Activated CD4-positive, alpha-beta T cell treated with anti-CD3 and anti-CD28 coated beads for 48 hours (primary cell): ENCODE measurements at places on chromosomes 3 and 15.
A peak's percentile ranks its signal among the peaks of the same experiment; 100 is the strongest.

DNA sequence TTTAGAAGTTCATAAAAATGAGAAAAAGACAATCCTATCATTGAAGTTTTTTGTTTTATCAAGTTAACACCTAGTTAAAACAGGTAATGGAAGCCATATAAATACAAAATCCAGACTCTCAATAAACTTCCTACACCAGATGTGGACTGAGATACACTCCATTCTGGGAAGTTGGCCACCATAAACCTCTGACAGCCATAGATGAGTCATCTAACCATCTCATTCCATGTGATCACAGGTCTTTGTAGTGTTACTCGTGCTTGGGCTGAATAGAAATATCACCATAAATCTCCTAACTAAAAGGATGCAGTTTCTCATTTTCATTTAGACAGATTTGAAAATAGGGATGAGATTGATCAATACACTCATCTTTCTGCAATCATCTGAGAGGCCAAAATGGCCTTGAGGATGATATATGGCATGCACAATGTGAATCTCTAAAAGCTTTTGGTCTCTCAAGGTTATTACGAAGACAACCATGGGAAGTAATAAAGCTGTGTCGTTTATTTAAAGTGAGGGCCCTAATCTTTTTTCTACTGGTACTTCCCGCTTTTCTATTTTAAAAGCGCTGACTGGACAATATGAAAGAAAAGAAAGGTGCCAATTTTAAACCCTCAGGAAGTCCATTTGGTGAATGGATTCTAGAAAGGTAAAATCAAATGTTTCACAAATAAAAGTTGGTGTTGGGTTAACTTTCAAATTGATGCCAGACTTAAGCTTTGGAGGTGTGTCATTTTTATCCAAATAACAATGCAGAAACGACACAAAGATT lies 155.5 kb downstream of the POLR2M start:
- no peak for DNase-seq

- DNase-seq = peak; percentile 85
Observed at GRCh38 chr3:186614597-186615483, 2.0 kb downstream of the AHSG start.

DNA sequence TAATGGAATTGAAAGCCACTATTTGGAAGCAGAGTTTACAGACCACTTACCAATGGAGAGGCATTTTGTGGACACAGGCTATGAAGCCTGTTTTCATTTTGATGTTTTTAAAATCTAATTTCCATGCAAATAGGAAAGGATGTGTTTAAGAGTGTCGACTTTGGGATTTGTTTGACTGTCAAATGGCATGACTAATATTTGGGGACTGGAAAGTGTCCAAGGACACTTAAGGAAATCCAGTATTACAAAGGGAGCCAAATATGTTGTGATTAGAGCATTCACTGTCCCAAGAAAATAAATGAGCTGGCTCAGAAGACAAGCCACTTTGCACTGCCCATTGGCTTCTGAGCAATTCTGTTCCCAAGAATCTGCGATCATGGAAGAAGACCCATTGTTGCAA lies 34.0 kb upstream of the SLC6A11 start:
- DNase-seq = no peak

DNA sequence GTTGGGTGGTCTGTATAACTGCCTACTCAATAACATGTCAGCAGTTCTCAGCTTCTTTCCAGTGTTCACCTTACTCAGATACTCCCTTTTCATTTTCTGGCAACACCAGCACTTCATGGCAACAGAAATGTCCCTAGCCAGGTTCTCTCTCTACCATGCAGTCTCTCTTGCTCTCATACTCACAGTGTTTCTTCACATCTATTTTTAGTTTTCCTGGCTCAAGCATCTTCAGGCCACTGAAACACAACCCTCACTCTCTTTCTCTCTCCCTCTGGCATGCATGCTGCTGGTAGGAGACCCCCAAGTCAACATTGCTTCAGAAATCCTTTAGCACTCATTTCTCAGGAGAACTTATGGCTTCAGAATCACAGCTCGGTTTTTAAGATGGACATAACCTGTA lies at the start of gene CAPN3:
Gene CAPN3, plus strand, starts transcription at position 253 of the 400 bp plus-strand sequence. CDS start 305 bp downstream, outside the sequence.
- no peak for DNase-seq

DNA sequence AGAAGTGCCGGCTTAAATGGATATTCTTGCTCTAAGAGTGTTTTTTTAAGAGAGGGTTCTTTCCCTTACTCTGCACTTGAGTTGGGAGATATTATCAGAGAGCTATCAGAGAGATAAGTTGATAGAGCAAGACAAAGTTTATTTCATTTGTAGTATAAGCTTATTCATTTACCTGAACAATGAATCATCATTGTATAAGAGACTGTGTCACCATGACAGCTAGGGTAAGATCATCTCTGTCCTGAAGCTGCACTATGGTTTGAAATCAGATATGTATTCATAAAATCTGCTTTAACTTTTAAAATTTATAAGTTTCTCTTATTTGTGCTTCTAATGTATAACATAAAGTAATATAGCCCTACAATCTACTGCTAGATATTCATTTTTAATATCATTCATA lies 128.1 kb upstream of the ARL6 start:
- DNase-seq = no peak

GRCh38 chr15:42921342-42921731 lies 759 bp upstream of the TTBK2 start:
- DNase-seq = peak; percentile 54

DNA sequence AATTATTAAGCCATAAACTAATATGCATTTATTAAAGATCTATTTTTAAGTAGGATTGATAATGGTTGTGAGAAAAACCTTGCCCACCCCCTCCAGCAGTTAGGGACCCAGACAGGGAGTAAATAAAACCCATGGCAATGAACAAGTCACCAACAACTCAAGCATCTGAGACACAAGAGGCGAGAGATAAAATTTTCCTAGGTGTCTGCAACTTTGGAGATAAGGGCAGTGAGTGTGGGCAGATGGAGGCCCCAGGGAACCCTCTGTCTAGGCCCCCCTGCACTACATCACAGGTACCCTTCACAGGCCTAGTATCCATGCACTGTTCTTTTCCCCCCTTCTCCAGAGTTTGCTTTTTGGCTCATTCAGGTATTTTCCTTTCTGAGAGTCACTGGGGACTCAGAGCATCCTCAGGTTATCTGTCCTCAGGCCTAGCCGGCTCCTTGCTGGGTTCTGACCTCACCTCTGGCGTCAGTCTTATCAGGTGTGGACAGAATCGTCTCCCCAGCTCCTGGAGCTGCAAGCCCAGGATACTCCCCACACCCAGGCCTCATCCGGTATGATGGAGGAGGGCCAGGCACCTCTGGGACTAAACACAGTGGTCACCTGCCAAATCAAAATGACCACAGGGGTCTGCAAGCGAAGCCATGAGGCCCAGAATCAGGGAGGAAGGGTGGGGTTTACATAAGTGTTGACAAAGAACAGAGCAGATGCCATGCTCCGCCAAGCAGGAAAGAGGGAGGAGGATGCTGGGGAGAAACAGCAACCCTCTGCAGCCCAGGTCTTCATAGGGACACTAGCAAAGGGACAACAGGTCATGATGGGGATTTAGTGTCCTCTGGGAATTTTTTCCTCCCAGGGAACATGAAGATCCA lies 50.4 kb downstream of the CCNL1 start:
- no peak for DNase-seq

- DNase-seq = no peak
Observed at GRCh38 chr3:95319921-95320494, 1257.1 kb downstream of the NSUN3 start.

DNA sequence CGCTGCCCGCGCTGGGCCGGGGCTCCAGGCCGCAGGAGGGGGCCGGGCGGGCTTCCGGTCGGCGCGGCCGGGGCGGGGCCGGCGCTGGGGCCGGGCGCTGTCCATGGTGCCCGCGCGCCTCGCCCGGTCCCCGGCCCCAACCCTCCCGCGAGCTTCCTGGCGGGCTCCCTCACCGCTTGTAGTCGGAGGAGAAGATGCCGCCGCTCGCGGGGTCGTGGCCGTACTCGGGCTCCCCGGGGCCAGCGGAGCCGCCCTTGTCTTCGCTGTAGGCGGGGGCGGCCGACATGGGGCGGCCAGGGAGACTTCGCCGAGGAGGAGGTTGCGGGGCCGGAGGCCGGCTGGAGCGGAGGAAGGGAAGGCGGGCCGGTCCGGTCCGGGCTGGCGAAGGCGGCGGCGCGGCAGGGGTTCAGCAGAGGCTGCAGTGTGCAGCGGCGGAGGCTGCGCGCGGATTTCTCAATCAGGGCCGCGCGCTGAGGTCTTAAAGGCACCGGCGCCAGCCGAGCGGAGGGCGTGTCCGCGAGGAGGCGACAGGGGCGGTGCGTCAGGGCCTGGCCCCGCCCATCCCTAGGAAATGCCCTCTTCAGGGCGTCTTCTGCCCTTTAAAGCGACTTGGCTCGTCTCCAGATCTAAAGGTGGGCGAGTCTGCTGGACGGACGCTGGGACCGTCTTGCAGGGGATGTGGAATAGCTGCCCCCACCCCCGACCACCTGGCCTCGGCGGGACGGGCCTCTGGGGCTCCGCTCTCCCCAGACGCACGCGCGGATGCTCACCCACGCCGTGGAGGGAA lies at the start of gene AP3B2:
Gene AP3B2, minus strand, starts transcription at position 455 of the 787 bp plus-strand sequence. Its CDS starts 169 bp downstream, at position 286.
- DNase-seq = peak; percentile 81

GRCh38 chr15:66758844-66759243 lies 56.8 kb downstream of the SMAD6 start:
- no peak for DNase-seq

- peak; percentile 76 for DNase-seq
Observed at GRCh38 chr3:16448639-16449070, 64.8 kb downstream of the RFTN1 start.

- DNase-seq = no peak
Observed at GRCh38 chr3:189488241-189488767, 142.9 kb upstream of the TP63 start.

DNA sequence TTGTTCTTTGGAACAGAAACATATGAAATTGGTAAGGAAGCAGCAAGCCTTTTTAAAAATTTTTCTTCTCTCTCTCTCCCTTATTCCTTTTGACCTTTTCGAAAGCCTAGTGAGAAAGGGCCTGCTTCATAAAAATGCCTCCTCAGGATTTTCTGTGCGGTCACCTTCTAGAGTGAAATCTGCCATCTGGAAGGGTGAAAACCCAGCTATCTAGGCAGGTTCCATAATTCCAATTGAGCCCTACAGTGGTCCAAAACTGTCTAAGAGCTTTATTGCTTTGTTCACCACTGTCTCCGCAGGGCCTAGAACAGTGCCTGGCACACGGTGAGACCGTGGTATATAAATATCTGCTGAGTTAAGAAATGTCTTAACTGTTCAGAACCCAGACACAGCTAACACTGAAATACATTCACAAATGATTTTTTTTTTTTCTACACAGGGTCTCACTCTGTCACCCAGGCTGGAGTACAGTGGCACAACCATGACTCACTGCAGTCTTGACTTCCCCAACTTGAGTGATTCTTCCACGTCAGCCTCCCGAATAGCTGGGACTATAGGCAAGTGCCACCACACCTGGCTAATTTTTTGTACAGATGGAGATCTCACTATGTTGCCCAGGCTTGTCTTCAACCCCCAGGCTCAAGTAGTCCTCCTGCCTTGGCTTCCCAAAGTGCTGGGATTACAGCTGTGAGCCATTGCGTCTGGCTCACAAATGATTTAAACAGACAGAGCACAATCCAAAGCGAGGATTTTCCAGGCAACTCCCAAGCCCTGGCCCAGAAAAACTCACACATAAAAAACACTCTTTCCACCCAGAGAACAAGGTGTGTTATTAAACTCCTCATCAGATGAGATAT lies 64.4 kb downstream of the FRMD4B start:
- DNase-seq = no peak

DNA sequence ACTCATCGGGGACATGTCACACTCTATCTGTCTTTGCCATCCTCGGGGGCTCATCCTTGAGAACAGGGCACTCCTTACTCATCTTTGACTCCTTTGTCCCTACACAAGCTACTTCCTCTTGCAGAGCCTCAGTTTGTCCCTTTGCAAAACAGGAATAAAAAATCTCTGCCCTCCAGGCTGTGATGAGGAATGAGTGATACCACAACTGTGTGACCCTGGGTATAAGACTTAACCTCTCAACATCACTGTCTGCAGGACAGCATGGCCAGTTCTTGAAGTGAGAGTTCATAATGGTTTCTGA lies 48.5 kb downstream of the IQSEC1 start:
- DNase-seq = no peak

GRCh38 chr3:165855581-165855980 lies 18.4 kb upstream of the BCHE start:
- no peak for DNase-seq

DNA sequence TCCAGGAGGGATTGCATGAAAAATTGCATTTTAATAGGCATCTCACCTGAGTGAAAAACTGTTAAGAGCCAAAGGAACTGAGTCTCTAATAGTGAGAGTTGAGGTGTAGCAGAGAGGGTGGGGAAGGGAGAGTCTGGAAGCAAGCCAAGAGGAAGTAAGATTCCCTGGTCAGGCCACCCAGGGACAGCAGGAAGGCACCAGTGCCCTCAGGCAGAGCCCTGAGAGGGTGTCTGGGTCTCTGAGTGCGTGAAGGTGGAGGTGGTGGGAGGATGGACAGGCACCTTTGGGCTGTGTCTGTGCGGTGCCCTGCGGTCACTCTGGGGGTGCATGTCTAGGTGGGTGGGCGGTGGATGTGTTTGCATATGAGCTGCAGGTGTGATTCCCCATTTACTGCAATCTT lies 300.4 kb upstream of the ROPN1 start:
- no peak for DNase-seq

DNA sequence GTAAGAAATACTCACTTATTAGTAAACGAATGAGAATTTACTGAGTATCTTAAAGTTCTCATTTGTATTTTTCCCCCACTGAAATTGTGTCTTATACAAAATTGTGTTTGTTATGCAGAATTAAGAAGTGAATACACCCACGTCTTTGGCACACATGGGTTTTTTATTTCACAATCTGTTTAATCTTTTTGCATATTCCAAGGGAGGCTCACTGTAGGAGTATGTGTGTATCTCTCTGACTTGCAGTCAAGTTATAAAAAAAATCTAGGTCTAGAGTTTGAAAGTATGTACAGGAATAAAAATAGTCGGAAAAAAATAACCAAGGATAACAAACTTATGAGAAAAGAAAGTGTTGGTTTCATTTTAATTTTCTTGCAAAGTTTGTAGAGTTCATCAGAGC lies 255.2 kb downstream of the PDCD6IP start:
- DNase-seq = no peak

- DNase-seq = no peak
Observed at GRCh38 chr15:99983886-99984286, 250.6 kb upstream of the LYSMD4 start.

DNA sequence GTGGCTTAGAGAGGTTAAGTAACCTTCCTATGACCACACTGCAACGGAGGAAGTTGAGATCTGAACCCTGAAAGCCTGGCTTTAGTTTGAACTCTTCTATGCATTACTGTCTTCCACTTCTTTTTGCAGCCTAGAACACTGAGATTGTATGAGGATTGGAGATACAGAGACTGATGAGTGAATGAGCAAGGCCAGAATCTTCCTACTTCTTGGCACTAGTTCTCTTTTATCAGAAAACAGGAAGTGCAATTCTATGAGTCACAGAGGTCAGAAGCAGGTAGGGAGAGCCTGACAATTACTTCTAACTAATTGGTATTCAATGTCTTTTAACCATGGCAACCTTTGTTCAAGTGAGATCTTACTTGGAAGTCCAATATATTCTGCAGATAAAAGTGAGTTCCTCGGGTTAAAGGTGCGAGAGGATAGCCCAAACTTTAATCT lies 219.0 kb downstream of the SHQ1 start:
- no peak for DNase-seq
